Mucosa of gallbladder (tissue), 1 donor: ENCODE measurements at places on chromosomes 3 and 15. TPM values are rescaled to one million over a fixed set of nuclear protein-coding genes. Genes with fewer than 3 reads are reported as not detected.

The CTXN2 gene
- 0.06 TPM for total RNA-seq

The ASB14 gene
- not detected for total RNA-seq

DNA sequence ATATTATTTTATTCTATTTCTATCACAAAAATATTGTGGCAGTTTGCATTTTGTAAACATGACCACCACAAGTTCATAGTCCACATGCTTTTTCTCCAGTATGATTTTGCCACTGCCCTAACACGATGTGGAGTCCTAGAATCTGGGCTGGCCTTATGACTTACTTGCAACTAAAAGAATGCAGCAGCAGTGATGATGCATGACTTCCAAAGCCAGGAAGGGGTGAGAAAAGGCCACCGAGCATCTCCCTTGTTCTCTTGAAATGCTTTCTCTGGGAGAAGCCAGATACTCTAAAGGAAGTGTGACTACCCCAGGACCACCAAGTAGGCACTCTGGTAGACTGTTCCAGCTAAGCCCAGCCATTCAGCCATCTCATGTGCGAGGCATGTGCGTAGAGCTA, 191.6 kb upstream of the MRPL3 start:
- DNase-seq, result no peak

DNA sequence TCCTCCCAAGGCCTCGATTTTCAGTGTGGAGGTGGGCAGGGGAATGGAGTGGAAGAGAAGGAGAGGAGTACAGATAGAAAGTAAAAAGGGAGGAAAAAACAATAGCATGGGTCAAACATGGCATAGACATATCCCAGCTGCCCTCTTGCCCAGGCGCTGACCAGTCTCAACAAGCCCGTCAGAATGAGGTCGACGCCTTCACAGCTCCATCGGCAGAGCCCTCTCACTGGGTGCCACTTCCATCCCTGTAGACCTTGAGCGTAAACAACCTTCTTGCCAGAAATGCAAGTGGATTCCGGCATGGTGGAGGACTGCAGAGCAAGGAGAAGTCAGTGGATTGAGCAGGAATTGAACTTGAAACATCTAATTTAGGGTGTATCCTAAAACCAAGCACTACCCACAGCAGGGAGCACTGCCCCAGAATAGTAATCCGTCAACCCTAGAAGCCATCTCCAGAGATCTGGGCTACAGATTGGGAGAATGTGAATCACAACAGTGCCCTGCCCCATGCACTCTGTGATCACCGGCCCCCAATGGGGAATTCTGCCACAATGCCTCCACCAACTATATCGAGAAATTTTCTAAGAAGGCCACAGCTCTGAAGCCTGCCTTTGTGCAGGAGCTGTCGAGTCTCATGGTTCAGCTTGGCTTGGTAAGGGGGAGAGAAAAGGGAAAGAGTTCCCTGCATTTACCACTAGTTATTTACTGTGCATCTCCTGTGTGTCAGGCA, 190.1 kb downstream of the UACA start:
- no peak for DNase-seq

The CCR4 gene
- 0.49 TPM for total RNA-seq
